AG08395 (cell line): ENCODE measurements at places on chromosomes 1 and 21.

DNA sequence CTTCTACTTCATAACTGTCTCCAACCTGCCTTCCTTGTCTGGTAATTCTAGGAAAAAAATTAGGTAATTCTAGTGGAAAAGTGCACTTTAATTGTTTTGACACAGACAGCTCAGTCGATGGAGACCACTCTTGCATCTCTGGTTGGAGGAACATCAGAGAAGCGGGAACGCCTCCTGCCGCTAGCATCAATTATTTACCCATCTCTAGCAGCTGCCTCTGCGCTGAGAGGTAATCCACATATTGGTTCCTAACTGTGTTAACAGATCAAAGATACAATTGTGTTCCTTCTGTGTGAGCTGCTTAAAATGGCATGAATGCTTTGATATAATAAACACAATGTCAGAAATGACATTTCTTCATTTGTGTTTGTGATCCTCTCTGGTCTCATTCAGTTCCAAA lies 33.3 kb downstream of the C2CD2 start:
- DNase-seq, result no peak

- no peak for DNase-seq
Observed at GRCh38 chr1:12587981-12588640, 29.9 kb downstream of the DHRS3 start.

DNA sequence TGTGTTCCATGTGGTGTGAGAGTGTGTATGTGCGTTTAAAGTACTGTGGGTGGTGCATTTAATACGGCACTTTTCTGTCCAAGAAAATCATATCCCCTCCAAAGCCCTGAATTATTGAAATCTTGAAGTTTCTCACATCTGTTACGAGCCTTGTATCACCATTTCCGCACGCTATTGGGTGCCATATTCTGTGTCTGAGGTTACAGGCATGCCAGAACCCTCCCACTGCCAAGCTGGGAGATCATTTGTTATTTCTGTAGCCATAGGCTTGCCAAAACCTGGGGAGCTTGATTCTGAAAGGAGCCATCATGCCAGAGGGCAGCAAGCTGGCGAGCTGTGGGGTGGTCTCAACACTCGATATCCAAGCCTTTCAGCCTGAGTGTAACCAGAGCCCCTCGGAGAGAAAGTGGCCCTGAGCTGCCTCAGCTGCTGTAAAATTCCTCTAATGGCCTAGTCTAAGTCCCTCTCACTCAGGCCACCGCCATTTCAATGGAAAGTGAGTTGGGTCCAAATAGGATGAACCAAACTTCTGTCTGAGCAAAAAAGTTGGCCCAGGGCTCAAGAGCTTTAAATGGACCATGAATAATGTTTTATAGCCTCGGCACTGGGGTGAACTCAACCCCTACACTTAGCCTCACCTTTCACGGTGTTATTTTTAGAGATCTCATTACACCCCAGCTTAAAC lies 298.4 kb upstream of the DUSP10 start:
- no peak for DNase-seq

DNA sequence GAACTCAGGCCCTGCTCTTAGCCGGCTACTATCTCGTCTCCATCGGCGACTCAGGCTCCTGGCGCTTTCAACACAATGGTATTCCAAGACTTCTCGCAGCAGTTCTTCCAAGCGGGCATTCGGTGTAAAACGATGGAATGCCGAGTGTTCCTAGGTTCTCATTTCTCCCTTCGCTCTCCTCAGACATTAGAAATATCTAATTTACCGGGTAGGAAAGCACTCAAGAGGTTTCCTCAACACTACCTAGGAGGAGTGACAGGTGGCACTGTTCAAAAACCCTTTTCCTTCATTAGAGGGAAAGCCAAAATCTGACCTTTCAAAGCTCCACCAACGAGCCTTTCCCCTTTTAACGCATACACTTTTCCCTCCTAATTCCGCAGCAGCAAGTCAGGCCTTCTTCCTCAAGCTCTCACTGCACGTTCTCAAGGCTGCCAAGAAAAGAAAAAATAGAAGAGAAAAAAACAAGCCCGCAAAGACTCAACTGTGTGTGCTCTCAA lies 601 bp downstream of the UBE2G2 start:
- peak; percentile 41 for DNase-seq

GRCh38 chr1:24929398-24930259 lies 447 bp downstream of the RUNX3 start:
- DNase-seq, result peak; percentile 52

DNA sequence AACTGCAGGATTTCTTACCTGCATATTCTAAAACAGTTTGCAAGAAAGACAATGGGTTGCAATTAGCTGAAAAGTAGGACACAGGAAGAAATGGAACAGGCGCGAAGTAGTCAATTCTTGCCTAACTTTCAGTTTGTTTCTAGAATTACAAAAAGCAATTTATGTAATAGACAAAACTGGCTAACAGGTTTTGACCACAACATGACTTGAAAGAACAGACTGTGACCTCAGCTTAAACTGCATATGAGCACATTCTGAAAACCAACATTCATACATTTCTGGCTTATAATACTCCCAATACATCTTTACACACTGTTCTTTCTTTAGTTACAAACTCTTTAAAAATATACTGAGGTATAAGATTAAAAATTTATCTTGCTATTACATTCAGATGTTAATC lies 405.9 kb upstream of the B3GALT2 start:
- DNase-seq, result no peak

- DNase-seq, result no peak
Observed at GRCh38 chr1:30038134-30039025, 685.0 kb downstream of the MATN1 start.

DNA sequence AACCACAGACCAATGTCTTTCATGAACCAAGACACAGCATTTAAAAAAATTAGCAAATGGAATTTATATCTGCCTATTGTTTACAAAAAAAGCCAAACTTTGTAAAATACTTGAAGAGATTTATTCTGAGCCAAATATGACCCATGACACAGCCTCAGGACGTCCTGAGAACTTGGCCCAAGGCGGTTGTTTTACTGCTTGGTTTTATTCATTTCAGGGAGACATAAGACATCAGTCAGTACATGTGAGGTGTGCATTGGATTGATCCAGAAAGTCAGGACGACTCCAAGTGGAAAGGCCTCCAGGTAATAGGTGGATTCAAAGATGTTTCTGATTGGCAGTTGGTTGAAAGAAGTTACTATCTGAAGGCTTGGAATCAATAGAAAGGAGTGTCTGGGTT lies 1.4 kb upstream of the POFUT2 start:
- no peak for DNase-seq

DNA sequence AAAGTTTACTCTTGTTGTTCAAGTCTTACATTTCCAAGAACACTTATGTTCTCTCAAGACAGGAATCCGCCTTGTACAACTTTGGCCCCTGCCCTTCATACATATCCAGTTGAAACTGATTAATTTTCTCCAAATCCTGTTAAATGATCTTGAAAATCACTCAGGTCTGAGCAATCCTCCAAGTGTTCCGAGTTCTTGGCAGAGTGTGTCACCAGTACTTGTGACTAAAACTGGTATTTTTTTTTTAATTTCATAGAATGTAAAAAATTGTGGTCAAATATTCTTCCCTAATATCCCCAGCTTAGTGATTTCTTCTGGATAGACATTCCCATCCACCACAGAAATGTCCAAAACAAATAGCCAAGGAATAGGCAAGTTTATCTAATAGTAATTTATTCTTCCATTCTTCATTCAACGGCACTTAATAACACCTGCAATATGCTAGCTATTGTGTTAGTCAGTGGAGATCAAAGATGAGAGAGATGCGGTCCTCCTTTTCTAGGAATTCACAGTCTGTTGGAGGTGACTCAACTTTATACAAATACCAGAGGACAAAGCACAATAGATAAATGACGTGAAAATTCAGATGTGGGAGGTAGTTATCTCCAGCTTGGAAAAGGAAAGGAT lies 71.4 kb downstream of the DIRAS3 start:
- peak; percentile 41 for DNase-seq

- no peak for DNase-seq
Observed at GRCh38 chr1:244791061-244791460, 44.4 kb upstream of the COX20 start.

DNA sequence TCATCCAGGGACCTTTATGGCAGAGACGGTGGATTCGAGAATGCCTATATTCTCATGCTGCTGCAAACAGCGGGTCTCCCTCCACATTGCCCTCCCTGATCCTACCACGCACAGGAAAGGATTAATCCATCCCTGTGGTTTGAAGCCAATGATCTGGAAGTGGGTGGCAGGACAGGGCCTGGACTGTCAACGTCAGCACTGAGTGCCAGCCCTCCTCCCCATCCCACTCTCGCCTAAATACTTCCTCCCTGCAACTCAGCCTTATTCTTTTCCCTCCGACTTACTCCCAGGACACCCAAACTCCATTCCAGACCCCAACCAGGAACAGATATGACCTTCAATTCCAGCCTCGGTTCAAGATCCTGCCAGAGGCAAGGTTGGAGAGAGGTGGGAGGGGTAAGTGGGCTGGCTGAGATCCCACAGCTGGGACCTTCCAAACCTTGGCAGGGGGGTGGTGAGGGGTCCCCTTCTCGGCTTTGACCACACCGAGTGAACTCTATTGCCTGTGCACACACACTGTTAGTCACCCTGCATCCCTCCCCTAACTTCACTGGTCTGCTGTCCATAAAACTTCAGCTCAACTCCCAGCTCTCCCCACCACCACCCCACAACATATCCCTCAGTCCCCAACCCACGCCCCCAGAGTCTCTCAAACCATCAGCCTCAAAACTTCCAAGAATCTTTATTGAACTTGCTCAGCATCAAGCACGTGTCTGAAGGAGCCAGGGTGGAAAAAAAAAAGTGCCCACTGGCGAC lies 2.4 kb upstream of the S100A5 start:
- no peak for DNase-seq

- no peak for DNase-seq
Observed at GRCh38 chr1:104765085-104765484, 1015.4 kb downstream of the AMY1C start.

GRCh38 chr1:151147132-151147503 lies 687 bp upstream of the SEMA6C start:
- DNase-seq, result no peak

DNA sequence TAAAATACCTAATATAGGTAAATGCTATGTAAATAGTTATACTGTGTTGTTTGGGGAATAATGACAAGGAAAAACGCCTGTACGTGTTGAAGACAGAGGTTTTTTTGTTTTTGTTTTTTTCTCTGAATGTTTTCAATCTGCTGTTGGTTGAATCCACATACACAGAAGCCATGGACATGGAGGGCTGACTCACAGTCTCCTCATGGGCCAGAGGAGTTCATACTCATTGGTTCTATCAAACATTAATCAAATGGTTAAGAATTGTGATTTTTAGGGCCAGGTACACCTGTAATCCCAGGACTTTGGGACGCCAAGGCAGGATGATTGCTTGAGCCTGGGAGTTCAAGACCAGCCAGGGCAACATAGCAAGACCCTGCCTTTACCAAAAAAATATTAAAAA lies 20.5 kb downstream of the MIER1 start:
- DNase-seq, result no peak

- DNase-seq, result no peak
Observed at GRCh38 chr1:87555366-87555765, 226.7 kb downstream of the LMO4 start.

DNA sequence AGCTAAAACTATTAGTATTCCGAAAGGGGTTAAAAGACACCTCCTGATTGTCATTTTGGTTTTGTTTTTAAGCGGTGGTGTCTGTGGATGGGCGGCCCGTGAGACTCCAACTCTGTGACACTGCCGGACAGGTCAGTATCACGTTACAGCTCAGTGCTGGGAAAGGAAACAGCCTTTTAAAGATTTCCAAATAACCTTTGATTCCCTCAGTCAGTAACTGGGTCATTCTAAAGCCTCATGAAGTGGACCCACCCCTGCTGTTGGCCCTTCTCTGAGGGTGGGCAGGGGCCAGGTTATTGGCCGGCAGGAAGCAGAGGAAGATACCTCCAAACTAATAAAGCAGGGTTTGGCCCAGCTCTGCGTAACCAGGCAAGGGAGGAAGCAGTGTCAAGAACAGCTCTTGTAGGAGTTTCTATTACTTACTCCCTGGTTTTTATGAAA lies 2.3 kb downstream of the RHOU start:
- no peak for DNase-seq

DNA sequence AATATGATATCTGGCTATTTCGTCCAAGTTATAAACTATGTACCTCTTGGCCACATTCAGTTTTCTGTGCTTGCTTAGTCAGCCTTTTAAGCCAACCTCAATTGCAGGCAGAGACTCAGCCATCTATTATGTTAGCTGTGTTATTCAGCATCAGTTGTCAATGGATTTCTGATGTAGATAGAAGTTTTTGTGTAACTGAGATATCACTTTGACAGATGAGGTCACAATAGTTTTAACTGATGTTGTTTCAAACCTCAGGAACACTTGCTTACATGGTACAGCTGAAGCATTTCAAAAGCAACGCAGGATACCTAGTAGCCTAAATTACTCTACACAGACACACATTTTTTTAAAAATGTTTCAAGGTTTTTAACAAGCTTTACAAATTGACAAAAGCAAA lies 1478.0 kb downstream of the NCAM2 start:
- no peak for DNase-seq

GRCh38 chr1:230125640-230126528 lies 58.8 kb downstream of the GALNT2 start:
- peak; percentile 35 for DNase-seq

DNA sequence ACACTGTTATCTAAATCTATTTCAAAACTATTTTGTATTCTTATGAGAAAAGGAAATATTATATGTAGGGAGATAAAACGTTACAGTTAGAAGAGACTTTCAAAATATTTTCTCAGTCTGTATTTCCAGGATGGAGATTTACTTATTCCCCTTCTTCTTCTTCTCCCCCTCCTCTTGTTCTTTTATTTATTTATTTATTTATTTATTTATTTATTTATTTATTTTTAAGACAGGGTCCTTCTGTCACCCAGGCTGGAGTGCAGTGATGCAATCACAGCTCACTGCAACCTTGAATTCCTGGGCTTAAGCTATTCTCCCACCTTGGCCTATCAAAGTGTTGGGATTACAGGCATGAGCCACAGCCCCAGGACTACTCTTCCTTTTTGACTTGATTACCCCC lies 2.8 kb upstream of the RPF1 start:
- DNase-seq, result no peak

GRCh38 chr1:233326811-233327650 lies 493 bp upstream of the MAP3K21 start:
- no peak for DNase-seq

GRCh38 chr1:205772607-205773032 lies 2.7 kb downstream of the RAB29 start:
- DNase-seq, result no peak

GRCh38 chr1:14263671-14264070 lies 334.8 kb upstream of the KAZN start:
- DNase-seq, result no peak

DNA sequence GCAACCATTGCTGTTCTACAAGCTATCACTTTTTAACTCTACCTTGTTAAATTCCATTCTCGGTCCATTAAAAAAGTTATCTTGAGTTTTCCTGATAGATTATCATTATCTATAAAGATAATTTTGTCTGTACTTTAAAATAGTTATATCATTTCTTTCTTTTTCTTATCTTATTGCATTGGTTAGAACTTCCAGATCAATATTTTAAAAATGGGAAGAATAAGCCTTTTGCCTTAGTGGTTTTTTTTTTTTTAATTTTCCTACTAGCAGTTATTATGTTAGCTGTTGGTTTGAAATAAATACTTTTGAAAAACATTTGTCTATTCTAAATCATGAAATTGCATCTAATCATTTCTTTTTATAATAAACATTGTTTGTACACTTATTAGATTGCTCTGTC lies 71.0 kb upstream of the ATF3 start:
- no peak for DNase-seq

- DNase-seq, result no peak
Observed at GRCh38 chr1:42000766-42001165, 82.0 kb upstream of the HIVEP3 start.

GRCh38 chr1:3467096-3468036 lies 12.9 kb downstream of the ARHGEF16 start:
- no peak for DNase-seq

- DNase-seq, result no peak
Observed at GRCh38 chr1:10726355-10726754, 70.1 kb downstream of the CASZ1 start.
